ENCODE measurements at places on chromosomes 7 and 10.

- DNase-seq: no peak
These were observed 625.1 kb upstream of the PCDH15 start for GRCh38 chr10:55426138-55426537.

DNA sequence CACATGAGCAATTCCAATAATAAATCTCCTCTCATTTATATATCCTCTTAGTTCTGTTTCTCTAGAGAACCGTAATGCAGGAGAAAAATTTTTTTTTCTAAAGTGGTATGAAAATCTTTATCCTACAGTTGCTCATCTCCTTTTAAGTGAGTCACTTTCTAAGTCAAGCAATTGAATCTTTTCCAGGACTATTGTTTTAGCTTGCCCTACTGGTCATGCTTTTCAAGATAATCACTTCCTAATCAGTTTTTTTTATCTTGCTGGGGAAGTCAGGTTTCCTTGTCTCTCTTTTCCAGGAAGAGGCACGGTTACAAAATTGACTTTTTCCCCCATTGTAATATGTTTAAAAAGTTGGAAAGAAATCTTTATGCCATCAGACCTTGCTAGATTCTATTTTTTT is 44.0 kb downstream of the INPP5F start:
- DNase-seq: no peak

GRCh38 chr7:38120076-38120475 is 58.0 kb upstream of the STARD3NL start:
- no peak for DNase-seq

DNA sequence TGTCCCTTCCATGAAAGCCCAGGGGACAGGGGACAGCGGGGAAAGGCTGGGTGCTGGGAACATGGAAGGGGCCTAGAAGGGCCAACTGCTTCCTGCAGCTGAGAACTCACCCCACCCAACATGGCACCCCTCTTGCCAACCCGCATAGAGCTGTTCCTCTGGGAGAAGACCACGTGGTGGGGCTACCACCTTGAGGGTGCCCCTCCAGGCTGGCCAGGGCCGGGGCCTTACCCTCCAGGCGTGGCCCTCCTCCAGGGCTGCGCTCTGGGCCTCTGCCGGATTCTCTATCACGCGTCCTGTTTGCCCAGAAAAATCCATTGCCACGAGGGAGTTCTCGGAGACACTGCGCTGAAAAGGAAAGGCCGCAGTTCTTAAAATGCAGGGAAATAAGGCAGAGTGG is 39.9 kb upstream of the DDC start:
- no peak for DNase-seq

DNA sequence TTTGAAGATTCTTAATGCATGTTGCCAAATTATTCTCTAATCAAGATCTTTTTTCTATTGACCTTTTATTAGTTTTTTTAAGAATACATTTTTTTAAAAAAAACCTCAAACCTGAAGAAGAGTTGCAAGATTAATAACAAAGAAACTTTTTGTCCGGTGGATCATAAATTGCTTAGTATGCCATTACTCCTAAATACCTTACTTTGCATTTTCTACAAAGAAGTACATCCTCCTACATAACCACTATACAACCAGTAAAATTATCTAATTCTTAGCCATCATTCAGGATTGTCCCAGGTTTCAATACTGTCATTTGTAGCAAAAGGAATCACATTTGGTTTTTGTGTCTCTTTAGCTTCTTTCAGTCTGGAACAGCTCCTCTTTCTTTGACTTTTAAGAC is 77.9 kb downstream of the SRI start:
- no peak for DNase-seq

- no peak for DNase-seq
These were observed 561.0 kb upstream of the GALNT17 start for GRCh38 chr7:70570961-70571360.

- no peak for DNase-seq
These were observed 94.1 kb downstream of the CHST15 start for GRCh38 chr10:123999261-123999660.

- no peak for DNase-seq
These were observed 38.1 kb downstream of the RTKN2 start for GRCh38 chr10:62230344-62231121.

- no peak for DNase-seq
These were observed 52.2 kb downstream of the CALML3 start for GRCh38 chr10:5576780-5577624.
